DMS53 (cell line): ENCODE measurements at places on chromosomes 5 and 9.

DNA sequence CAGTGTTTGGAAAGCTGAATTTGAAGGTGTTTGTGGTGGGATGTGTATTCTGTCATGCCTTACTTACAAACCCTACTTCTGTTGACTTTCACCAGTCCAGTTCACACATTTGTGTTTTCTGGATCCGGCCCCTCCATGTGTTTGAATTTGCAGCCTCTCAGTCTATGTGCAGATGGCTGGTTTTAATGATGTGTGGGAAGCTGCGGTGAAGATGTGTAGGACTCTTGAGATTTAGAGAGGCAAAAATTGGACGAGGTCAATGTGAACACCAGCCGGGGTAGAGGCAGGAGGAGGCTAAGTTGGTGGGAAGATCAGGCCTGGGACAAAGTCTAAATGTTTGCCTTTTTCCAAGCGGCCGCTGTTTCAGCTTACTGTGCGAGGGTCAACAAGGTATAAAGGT lies 115.4 kb upstream of the KLF9 start:
- DNase-seq: no peak

DNA sequence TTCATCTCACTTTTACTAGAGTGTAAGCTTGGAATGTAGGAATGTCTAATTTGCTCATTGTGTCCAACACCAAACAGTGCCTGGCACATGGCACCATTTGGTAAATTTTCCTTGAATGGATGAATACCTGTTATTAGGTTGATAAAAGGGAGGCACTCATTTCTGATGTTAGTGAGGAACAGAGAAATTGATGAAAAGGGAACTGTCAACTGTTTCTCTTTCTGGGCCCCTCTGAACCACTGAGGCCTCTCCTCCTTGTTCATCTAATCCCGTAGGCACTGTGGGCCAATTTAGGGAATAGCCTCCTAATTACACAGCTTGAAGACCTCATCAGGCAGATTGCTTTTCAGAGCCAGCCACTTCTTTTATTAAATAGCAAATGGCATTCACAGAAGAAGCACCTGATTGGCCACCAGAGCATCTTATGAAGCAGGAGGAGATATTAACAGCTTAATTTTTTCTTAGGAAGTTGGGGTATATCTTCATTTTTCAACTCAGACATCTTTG lies 22.6 kb downstream of the MRRF start:
- no peak for DNase-seq

DNA sequence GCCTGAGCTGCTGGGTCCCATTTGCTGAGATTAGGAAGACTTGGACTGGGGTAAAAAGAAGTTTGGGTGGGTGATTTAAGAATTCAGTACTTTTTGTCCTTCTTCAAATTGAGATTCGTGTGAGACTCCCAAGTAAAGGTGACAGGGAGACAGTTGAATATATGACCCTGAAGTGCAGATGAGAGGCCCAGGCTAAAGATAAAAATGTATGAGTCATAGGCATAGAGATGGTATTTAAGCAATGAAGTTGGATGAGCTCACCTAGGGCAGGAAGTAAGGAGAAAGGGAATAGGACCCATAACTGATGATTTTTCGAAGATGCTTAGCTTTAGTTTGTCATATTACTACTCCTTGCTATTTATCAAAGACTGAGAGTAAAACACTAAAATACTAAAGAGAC lies 255.9 kb upstream of the ADRA1B start:
- DNase-seq: peak; percentile 86

- DNase-seq: peak; percentile 68
These were observed 329.8 kb upstream of the PDE4D start for GRCh38 chr5:60223342-60223741.

DNA sequence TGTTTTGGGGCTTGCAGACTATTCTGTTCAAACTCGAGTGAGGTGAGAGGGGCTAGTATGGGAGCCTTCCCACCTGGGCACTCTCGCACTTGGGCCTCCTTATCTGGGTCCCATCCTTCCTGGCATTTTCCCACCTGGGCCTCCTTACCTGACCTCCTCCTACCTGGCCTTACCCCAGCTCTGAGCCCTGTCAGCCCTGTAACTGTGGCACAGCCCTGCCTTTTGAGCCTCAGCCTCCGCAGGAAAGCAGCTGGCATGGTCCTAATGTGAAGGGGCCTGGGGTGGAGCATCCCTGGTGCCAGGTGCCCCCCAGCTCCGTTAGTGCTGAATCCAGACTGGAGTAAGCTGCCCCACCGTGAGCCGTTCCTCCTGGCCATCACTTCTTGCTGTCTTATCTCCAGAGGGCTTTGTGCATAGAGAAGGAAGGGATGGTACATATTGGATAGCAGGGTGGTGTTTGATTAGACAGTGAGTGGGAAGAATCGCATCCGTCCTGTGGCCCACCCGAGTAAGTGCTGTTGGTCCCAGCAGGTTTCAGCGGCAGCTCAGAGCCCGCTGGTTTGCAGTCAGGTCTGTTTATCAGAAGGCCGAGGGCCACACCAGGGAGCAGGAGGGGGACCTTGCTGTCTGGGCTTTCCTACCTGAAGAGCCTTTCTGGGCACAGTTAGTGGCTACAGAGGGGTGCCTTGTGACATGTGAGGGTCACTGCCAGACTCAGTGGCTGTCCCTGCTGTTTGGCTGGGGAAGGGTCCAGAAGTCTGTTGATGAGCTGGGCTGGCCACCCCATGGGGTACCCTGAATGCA lies 76.5 kb downstream of the WNK2 start:
- no peak for DNase-seq

GRCh38 chr9:21549251-21549765 lies 67.2 kb upstream of the IFNE start:
- DNase-seq: no peak

DNA sequence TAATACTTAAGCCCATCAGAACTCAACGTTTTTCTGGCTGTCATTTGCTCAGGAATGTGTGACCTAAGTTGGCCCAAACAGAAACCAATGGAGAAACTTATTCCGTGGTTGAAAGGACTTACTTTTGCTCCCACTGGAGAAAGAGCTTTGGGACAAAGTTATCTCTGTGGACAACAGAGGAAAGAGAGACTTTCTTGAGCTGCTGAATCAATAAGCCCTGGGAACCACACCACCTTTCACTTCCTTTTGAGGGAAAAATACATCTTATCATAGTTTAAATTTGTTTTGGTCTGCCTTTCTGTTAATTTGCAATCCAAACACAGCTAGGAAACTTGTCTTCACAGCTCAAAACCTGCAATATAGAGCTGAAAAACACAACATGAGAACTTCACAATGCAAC lies 62.8 kb upstream of the VCAN start:
- DNase-seq: no peak

DNA sequence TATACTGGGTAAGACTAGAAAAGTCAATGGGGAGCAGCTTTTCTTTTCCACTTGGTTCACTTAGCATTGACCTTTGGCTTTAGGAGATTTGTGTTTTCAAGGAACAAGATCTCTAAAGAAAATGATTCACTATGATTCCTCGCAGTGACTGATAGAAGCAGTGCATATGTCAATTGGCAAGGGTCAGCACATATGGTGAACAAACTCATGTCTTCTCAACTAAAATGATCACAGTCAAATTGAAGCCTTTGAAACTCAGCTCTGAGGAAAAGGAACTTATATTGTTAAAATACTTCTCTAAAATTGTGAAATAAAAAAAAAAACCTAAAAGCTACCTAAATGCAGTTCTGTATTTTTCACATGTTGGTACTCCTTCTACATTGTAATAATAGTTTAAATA lies 43.2 kb upstream of the IL7R start:
- DNase-seq: no peak

- DNase-seq: no peak
These were observed 9.9 kb downstream of the CCDC69 start for GRCh38 chr5:151213803-151214613.

- no peak for DNase-seq
These were observed 32.9 kb downstream of the ROPN1L start for GRCh38 chr5:10474521-10475075.

- DNase-seq: no peak
These were observed 8.1 kb downstream of the CCDC180 start for GRCh38 chr9:97315550-97315949.

- no peak for DNase-seq
These were observed 130.8 kb downstream of the C9orf152 start for GRCh38 chr9:110076894-110077725.

DNA sequence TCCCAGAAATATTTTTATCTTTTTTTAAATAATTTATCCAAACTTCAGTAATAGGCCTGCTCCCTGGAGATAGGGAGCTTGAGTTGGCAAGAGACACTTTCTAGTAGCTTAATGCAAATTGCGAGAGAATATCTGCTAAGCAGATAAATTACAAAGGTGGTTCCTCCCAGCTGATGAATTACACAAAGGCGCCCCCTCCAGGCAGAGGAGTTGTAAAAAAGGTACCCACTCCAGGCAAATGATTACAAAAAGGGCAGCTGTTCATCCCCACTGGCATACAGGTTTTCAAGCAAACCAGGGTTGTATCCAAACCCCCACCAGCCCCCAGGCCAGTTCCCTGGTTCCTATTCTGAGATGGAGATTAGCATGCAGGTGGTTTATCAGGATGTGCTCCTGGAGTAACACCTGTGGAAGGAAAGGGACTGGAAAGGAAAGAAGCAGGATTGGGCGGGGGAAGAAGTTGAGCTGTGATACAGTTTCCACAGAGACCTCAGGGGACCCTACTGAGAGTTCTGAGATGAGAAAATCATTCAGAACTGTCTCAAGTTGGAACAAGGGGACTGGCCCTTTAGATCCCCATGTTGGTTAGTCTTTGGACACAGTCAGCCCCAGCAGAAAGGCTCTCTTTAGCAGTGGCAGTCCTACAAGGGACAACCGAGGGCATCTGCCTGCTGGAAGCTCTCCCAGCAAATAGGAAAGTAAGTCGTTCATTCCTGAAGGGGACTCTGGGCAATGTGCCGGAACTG lies 25.5 kb downstream of the ESM1 start:
- peak; percentile 78 for DNase-seq

DNA sequence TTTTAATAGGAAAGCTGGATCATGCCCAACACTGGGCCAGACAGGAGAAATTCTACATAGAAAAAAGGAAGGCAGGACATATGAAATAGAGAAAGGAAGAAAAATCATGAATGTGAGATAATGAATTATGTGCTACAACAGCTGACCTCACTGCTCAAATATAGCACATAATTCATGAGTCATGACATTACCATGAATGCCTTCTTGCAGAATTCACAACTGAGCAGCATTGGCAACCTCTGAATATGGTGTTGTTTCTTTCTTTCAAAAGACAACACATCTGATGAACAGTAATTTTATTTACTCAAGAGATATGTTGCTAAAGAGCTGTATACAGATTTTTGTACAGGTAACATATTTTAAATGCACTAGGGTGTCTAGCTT lies 34.4 kb downstream of the APBA1 start:
- DNase-seq: peak; percentile 12

- DNase-seq: peak; percentile 79
These were observed 79.1 kb upstream of the FSTL4 start for GRCh38 chr5:133691448-133691847.

DNA sequence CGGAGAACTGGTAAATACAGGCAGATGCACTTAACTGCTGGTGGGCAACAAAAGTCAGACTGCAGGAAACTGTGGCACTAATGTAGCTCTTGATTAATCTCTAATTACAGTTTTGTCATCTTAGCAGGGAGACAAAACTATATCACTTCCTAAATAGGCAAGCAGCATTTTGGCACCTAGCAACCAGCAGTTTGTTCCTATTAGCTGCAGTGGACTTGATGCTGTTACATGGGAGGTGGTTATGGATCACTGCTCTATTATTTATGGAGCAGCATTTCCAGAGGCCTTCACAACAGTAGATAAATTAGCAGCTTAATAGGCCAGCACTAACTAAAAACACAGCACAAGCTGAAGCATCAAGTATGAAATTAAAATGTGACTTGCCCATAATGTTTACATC lies 518.3 kb upstream of the ITGA1 start:
- DNase-seq: peak; percentile 56

- DNase-seq: no peak
These were observed 55.2 kb upstream of the STK32A start for GRCh38 chr5:147179562-147180147.

GRCh38 chr5:43396762-43397304 lies 15.4 kb downstream of the CCL28 start:
- peak; percentile 91 for DNase-seq

GRCh38 chr5:6307304-6307703 lies 71.0 kb downstream of the MED10 start:
- DNase-seq: no peak

- no peak for DNase-seq
These were observed 480.3 kb upstream of the TYRP1 start for GRCh38 chr9:12212860-12213259.
